ENCODE measurements at places on chromosomes 2 and 18. TPM values are rescaled to one million over a fixed set of nuclear protein-coding genes. Genes with fewer than 3 reads are reported as not detected.
A peak's percentile ranks its signal among the peaks of the same experiment; 100 is the strongest.

The XIRP2 gene
- 0.04 TPM for polyA plus RNA-seq

The ADD2 gene
- polyA plus RNA-seq = 55.9 TPM

The SERPINB10 gene
- polyA plus RNA-seq = not detected

The PREB gene
- 78.8 TPM for polyA plus RNA-seq

The GPR45 gene
- not detected for polyA plus RNA-seq

The TEX44 gene
- not detected for polyA plus RNA-seq

DNA sequence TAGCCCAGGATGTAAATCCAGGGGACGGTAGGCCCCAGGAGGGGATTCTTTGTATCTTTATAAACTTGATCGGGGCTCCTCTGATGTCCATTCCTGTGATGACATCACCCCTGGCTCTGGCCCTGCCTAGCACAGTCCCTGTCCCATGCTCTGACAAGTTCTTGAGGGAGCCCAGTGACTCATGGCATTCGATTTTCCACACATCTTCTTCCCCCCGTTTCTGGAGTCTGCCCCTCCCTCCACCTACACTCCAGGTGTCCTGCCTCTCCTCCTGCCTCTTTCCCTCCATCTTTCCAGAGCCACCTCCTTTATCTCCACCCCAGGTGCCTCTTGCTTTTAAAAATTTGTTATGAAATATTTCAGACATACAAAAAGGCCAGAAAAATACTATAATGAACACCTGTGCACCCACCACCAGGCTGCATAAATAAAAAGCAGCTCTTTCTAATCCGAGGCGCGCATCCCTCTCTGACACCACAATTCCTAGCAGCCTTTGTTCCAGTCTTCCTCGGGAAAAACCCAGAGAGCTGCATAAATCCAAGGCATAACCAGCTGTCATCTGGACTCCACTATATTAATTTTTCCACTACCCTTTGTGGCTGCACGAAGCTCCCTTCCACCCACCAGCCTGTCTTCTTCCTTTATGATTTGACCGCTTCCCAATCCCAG, 207.7 kb downstream of the ZBTB7C start:
- no peak for DNase-seq

DNA sequence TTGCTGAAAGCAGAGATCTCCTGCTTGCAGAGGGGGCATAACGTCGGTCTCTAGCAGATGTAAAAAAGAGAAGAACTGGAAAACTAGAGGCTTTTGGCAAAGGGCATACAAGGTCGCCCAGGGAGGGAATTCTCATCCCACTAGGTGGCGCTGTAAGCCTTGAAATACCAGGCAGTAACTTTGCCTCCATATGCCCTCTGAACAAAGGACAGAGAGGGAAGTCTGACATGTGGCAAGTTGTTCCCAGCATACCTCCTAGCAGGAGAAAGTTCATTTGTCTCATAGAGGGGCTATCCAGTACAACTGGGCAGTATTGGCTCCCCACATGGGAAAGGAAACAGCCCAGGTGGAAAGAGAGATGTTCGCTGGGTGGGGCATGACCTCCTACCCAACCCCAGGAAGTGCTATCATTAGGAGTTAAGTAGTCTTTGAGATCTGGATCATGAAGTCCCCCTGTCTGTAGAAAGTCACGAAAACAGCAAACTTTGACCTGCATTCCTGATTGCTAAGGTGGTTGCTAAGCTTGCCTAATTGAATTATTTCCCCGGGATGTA, 39.9 kb downstream of the STK17B start:
- DNase-seq = peak; percentile 50

GRCh38 chr2:79219383-79219988, 59.9 kb upstream of the REG3A start:
- peak; percentile 41 for DNase-seq

- DNase-seq = no peak
These were observed 45.6 kb upstream of the ANKRD44 start for GRCh38 chr2:197356136-197356535.

DNA sequence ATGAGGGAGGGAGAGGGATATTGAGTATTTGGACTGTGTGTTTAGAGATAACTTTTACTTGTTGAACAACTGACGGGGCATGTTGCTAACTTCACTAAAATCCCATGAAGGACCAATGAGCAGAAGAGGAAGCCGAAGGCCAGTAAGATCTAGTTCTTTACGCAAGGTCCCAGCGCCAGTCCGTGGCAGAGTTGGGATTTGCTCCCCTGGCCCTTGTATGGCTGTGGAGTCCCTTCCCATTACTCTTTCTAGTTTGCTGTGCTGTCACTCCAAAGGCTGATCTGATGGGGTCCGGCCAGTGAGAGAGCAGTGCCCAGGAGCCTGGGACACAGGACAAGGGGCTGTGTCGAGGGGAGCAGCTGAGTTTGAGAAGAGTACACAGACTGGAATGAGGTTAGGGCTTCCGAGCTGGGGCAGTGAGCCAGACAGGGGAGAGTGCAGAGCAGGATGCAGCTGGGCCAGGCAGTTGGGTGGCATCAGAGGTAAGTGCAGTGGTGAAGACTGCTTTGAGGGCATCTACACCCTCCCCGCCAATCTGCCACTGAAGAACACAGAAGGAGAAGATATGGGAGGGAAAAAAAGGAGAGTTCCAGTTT, 692.9 kb upstream of the HS6ST1 start:
- DNase-seq = no peak

- DNase-seq = no peak
These were observed 43.0 kb downstream of the KLF7 start for GRCh38 chr2:207122651-207123334.
